CD14-positive monocyte (primary cell): ENCODE measurements at places on chromosomes 1 and 21.

GRCh38 chr1:234325878-234326496, 47.3 kb upstream of the COA6 start:
- no peak for DNase-seq

DNA sequence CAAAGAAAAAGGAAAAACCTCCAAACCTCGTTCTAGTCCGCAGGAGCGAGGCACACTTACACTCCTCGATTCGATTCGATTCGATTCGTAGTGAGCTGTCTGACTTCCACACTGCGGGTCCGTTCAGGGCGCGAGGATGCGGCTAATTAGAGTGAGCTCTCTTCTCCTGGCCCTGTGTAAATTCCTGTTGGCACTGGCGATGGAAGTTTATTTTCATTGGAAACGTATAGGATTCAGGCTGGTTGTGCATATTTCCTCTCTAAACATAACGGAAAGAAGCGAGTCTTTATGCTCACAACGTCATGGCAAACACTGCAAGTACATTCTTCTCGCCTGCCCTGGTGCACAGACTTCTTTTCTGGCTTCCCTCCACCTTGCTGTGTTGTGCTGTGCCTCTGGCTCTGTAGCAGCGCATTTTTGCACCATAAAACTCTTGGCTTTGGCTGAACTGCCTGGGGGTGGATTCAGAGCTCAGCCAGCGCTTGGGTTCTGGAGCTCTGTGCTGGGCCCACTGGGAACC, 2.7 kb downstream of the HUNK start:
- DNase-seq, result no peak

- DNase-seq, result no peak
Measured at GRCh38 chr1:227242811-227243682, 75.2 kb downstream of the CDC42BPA start.

DNA sequence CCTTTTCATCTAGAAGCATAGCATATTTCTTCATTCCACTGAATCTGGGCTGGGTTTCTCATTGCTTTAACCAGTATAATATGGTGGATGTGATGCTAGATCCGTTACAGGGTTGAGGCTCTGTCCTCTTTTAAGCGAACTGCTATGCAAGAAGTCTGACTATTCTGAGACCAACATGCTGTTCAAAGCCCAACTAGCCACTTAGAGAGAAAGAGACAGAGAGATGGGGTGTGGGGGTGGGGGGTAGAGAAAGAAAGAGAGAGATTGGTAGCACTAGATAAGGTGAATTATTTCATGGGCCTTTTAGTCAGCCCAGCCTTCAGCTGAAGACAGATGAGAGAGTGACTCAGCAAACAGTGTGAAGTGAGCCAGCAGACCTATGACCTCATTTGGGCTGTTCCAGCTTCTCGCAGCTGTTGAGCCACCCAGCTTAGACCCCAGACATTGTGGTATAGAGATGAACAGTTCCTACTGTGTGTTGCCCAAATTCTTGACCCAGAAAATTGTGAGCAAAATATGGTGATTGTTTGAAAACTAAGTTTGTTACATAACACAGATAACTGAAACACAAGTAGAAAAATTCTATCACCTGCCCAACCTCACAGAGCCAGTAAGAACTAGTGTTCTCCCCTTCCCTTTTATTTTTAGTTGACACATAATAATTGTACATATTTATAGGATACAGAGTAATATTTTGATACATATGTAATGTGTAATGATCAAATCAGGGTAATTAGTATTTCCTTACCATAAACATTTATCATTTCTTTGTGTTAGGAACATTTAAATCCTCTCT, 40.7 kb upstream of the PRKACB start:
- DNase-seq, result no peak

DNA sequence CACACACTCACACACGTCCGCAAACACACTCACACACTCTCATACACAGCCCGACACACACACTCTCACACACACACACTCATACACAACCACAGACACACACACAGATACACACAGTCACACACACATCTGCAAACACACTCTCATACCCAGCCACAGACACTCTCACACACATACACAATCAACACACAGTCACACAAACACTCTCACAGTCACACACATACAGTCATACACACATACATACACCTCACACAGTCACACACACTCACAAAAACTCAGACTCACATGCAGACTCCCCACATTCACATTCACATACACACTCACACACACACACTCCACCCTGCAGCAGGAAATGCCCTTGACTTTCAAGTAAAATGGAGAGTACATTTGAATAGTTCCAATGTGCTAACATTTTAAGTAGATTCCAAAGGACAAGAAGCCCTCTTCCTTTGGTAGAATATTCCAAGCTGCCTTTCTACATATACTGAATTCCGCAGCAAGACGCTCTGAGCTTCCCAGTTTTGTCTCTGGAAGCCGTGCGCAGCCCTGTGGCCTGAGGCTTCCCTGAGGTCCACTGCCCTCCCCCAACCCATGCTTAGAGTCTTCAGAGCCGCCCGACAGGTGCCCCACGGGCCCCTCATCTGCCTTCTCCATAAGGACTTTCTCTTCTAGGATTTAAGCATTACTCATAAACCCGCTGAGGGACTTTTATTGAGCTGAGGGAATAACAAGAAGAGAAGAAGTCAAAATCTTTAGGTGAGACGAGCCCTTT, 9.7 kb downstream of the BATF3 start:
- no peak for DNase-seq
